ENCODE measurements at places on chromosomes 11 and 22.

GRCh38 chr11:103396237-103396636, 287.0 kb downstream of the DYNC2H1 start:
- DNase-seq, result no peak

GRCh38 chr11:78651136-78651775, 76.6 kb upstream of the NARS2 start:
- no peak for DNase-seq

GRCh38 chr11:61769169-61769920, 16.9 kb downstream of the MYRF start:
- DNase-seq, result no peak

DNA sequence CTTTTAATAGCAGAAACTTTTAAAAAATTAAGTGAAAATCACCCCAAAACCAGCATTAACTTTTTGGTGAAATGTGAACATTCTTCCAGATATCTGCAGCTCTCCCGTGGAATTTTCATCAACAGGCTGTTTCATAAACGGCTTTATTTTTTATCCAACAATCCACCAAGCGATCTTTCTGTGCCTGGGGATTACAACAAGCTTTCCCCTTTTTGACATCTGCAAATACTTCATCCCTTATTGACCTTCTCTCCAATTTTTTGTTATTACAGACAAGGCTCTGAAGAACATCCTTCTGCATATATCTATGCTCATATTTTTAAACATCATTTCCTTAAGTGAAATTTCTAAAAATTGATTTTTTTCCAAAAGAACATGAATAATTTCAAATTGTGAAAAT, 5.8 kb upstream of the SERPINH1 start:
- no peak for DNase-seq

GRCh38 chr22:28882878-28883656, at the start of gene ZNRF3:
Gene ZNRF3 (plus strand): TSS chr22:28883572. CDS start chr22:28883767, 195 bp downstream.
- peak; percentile 91 for DNase-seq

GRCh38 chr11:32610797-32611352, 27.2 kb downstream of the EIF3M start:
- DNase-seq, result no peak

- peak; percentile 19 for DNase-seq
These were observed 42.6 kb upstream of the EED start for GRCh38 chr11:86202013-86202336.

DNA sequence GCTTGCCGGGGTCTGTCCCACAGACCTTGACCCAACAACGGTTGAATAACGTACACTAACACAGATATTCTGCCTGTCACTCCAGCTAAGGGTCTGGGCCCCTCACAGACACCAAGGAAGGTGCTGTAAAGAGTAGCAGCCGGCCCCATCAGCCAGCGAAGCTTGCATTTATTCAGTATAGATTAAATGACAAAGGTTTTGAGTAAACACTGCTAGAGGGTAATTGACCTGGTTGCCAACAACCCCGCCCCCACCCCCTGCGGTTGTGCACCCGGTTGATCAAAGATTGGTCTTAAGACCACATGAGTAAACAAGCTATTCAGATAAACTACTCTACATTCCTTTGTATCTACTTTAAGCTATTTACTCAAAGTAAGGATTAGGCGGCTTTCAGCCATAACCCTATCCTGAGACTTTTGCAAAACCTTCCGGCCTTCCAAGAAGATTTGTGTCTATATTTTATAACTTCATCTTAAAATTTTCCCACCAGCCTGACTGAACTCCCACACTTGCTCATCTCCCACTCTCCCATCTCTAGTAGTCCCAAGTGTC, 4.8 kb upstream of the CKAP5 start:
- no peak for DNase-seq

- peak; percentile 77 for DNase-seq
These were observed 14.2 kb upstream of the MUC6 start for GRCh38 chr11:1050581-1051355.

DNA sequence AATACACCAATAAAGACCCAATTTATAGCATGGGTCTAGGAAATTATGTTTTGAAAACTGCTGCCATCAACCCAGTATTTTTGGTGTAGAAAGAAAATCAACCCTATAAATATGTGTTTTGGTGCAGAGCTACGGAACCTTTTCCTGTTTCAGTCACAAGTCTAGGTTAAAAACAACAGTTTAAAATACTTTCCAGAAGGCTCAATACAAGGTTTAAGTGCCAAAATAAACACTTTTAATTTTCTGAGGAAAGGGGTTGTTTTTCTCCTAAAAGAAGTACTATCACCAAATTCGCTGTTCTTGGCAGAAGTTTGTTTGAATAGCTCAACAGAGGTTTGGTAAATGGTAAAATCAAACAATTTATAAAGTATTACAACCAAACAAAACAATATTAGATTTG, 201.3 kb downstream of the TMEM135 start:
- no peak for DNase-seq

GRCh38 chr11:75330291-75330690, 21.2 kb downstream of the ARRB1 start:
- no peak for DNase-seq

DNA sequence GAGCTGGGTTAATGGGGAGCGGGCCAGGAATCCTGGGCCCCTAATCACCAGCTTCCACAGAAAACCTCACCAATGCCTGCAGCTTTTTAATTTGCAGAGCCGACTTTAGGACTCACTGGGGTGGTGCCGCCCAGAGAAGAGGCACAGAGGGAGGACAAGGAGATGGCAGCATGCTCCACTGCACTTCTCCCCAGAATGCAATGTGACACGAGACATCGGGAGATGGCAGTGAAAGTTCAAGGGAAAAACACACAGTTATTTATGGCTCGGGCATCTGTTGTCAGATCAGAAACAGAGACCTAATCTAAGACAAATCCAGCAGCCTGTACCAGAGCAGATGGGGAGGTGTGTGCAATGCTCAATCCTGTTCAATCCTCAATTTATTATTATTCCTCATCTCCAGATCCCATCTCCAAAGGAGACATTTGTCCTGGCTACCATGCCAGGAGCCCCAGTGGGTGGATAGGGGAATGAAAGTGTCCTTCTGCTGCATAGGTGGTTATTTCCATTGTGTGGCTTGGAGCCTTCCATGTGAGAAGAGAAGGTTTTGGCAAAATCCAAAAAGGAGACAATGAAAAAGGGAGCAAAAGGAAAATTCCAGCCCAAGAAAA, 250.0 kb downstream of the NXPE2 start:
- no peak for DNase-seq

DNA sequence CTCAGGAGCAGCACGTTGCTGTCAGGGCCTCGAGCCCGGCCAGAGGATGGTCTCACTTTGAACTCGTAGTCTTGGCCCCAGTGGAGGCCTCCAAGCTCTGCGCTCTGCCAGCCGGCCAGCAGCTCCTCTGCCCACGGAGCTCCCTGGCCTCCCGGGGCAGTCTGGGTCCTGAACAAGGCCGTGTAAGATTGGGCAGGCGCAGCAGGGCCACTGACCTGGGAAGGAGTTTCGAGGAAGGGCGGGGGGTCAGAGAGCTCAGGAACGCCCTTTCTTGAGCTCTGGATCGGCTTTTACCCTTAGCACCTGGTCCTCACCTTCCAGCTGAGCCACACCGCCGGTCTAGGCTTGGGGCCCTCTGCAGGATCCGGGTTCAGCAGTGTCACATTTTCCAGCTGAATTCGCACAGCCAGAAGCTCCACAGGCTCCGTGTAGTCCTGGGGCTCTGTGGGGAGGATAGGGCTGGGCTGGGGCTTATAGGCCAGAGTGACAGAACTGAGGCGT, 2.1 kb downstream of the ROBO4 start:
- no peak for DNase-seq
